GM04503 (cell line): ENCODE measurements at places on chromosomes 3 and 15.

- DNase-seq, result no peak
These were observed 1026.2 kb upstream of the NR2F2 start for GRCh38 chr15:95304151-95304946.

- peak; percentile 11 for DNase-seq
These were observed 54.5 kb upstream of the GOLGA6B start for GRCh38 chr15:72599855-72600464.

DNA sequence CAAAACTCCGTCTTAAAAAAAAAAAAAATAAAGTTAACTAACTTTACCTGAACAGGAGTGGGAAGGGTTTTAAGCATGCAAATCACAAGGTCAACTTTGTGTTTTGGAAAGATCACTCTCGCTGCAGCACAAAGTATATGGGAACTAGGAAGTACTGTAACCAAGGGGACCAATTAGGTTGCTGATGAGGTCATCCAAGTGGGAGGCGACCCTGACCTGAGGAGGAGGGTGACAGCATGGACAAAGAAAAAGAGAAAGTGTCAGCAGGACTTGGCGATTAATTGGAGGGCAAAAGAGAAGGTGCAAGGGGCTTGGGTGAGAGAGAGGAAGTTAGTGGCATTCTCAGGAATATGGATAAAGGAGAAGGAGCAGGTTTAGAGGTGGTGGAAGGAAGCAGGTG, 89.5 kb upstream of the ZBED2 start:
- no peak for DNase-seq

DNA sequence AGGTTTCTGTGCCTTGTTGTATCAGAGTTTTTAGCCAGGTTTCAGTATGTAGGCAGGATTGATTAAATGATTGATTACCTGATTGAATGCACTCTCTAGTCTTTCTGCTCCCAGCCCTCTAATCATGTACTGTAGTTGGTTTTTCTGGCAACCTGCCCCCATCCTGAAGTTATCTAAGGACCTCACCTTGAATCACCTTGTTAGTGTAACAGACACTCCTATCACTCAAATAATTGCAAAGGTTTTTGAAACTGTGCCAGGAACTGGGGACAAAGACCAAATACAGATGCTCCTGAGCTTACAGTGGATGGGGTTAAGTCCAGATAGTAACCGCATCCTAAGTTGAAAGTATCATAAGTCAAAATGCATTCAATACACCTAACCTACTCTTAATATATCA, 141.5 kb upstream of the EIF1B start:
- DNase-seq, result no peak

GRCh38 chr15:44527241-44527640, 9.7 kb upstream of the EIF3J start:
- no peak for DNase-seq

GRCh38 chr15:47813748-47814384, 96.6 kb downstream of the SEMA6D start:
- no peak for DNase-seq

GRCh38 chr3:138066383-138066782, 49.0 kb downstream of the DZIP1L start:
- DNase-seq, result no peak

GRCh38 chr3:158847452-158847821, 45.6 kb downstream of the MFSD1 start:
- DNase-seq, result no peak

DNA sequence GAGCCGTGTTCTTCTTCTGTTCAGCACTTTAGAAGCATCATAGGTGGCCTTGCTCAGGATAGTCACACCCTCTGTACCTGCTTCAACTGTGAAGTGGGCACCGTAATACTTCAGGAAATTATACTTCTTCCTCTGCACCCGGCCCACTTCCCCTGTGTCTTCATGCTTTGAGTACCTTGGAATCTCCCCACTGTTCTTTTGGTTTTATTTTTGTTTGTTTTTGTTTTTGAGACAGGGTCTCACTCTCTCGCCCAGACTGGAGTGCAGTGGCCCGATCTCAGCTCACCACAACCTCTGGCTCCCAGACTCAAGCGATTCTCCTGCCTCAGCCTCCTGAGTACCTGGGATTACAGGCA, 1.7 kb downstream of the P2RY14 start:
- no peak for DNase-seq
